ENCODE measurements at places on chromosomes 16 and 17.

DNA sequence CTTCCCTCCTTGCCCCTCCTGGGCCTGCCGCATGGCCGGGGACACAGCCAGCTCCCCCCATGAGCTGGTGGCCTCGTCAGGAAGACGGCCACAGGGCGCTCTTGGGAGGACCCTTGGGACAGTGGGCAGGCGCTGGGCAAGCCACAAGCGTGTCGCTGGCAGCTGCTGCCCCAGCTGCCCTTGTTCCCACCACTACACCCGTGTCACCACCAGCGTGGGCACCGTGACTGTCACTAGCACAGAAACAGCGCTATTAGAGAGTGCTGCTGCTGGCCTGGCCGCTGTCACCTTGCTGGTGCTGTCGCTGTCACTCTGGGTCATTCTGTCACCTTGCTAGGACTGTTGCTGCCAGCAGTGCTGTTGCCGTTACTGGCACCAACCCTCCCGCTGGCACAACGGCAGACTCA lies 47.2 kb downstream of the ZFPM1 start:
- DNase-seq = no peak

DNA sequence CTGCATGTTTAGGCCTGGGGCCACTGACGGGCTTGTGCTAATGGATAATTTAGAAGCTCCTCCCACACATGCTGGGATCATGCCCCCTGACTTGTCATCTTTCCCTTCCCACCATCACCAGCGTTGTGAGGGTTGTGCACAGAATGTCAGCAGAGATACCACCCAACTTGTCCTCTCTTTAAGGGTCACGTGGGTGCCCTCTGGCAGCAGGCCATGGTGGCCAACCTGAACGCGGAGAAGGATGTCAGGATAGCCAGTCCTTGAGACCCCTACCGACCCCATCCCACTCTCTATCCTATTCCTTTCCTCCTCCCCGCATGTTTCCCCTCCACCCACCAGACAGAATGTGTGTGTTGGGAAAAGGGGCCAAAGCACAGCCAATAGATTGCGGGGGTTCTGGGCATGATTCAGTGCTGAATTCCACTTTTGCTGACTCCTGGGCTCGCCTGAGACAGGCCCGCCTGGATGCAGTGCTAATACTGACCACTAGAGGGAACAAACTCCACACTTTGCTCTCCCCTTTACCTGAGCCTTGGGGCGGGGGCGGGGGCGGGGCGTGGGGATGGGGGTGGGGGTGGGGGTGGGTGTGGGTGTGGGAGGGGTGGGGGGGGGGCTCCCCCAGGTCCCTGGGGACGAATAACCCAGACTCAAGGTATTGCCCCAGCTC lies at the start of gene GH2:
TSS of gene GH2 (minus strand) at position 10 of the 667 bp plus-strand sequence. CDS start 143 bp downstream, outside the sequence.
- peak; percentile 56 for DNase-seq

- no peak for DNase-seq
Observed at GRCh38 chr16:62764572-62764971, 728.3 kb upstream of the CDH8 start.

DNA sequence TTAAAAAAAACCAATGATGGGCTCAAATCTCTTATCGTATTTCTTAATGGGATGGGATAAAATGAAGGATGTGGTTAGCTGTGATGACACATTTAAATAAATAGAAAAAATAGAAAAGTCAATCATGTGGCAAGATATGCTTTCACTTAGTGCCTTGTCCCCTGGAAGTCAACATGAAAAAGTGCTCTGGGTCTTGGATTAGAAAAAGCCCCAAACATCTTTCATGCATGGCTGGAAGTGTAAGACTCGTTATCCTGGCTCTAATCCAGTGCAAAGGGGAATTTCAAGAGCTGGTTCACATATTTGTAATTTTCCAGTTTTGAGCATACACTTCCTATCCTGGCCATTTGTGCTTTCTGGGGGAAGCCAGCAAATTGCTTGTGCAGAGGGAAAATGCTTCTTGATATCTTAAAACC lies 160.9 kb downstream of the MAP2K6 start:
- no peak for DNase-seq

DNA sequence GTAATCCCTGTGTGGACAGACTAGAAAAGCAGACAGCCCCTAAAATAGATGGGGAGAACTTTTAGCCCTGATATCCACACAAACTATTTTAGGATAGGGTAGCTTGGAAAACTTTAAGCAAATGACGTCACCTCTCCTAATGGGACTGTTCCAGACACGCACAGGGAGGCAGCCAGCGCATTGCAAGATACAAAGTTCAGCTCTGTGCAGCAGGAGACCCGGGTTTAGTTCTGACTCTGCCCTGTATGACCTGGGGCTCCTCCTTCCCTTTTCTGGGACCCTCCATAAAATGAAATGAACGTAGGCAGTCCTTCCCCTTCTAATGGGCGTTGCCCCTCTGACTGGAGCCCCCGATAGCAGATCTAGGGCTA lies 6.3 kb downstream of the ZNF689 start:
- no peak for DNase-seq

GRCh38 chr16:74219706-74220105 lies 76.9 kb upstream of the PSMD7 start:
- no peak for DNase-seq

GRCh38 chr16:66035096-66035495 lies 331.4 kb upstream of the CDH5 start:
- DNase-seq = no peak

DNA sequence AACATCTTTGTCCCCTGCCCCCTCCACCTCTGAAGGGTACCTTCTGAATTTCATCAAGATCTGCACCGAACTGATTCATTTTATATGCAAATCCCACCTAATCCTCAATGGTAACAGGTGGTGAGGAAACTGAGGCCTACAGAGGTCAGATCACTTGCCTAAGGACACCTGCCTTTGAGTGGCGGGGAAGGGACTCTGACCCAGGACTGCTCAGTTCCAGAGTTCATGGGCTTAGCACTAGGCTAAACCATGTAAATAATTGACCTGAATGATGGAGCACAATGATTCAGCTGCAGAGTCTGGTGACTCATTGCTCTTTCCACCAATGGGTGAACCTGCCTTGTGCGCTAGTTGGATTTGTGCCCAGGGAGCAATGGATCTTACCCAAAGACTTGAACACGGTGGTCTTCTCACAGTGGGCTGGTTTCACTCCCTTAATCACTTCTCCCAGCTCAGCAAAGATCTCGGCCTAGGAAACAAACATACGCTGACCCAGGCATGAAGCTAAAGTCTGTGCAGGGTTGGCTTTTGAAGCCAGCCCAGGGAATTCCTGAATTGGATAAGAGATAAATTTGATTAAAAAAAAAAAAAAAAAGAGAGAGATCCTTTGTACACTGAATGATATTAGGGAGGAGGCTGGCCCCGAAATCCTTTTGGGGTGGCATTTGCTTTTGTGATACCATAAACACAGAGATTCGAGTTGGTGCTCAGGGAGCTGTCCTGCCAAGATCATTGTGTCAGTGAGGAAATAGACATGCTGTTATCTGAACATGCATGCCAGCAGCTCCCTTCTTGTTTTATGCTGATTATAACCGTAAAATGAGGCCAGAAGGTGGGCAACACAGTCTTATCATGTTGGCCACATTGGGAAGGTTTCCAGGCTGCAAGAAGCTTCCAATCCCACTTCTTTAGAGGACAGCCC lies 17.0 kb downstream of the CRYM start:
- DNase-seq = no peak

- DNase-seq = no peak
Observed at GRCh38 chr16:2779151-2779920, 2.3 kb upstream of the ELOB start.

DNA sequence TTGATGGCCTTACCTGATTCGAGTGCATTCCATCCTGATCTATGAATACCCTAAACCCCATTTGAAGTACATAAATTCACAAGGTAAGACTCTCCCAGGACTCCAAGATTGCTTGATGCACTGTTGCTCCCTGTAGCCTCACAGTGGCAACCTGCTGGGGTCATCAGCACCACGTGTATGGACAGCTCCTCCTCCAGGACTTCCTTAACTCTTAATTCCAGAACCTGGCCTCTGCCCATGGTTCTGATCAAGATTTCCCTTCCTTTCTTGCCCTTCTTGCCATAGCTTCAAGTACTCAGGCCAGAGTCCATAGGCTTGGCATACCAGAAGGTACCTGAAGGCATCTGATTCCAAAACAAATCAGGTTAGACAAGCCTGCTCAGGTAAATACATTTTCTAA lies 34.0 kb upstream of the NLK start:
- no peak for DNase-seq

- no peak for DNase-seq
Observed at GRCh38 chr16:27398894-27399853, 2.8 kb upstream of the IL21R start.

- no peak for DNase-seq
Observed at GRCh38 chr16:1906055-1906845, 12.0 kb downstream of the HS3ST6 start.

- no peak for DNase-seq
Observed at GRCh38 chr16:71711789-71712188, 12.7 kb downstream of the PHLPP2 start.

GRCh38 chr17:76365256-76365903 lies 11.7 kb upstream of the PRPSAP1 start:
- no peak for DNase-seq

DNA sequence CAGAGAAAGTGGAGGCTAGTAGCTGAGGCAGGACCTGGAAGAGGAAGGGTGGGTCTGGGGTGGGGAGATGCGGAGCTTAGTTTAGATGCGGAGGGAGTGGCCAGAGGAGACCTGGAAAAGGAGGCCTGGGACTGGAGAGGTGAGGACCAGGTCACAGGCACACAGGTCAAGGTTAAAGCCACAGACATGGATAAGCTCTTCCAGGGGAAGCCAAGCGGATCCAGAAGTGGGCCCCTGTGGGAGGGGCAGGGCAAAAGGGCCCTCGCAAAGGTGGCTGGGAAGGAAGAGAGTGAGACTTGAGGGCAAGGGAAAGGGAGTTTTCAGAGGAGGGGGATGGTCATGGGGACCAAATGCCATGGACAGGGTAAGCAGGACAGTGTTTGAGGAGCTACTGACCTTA lies 13.9 kb upstream of the MLLT6 start:
- DNase-seq = no peak

GRCh38 chr17:17837380-17837821 lies 615 bp upstream of the SREBF1 start:
- DNase-seq = no peak

- no peak for DNase-seq
Observed at GRCh38 chr17:37744961-37745800, at the start of gene HNF1B. TSS of gene HNF1B (minus strand) at chr17:37745059. CDS start at chr17:37744884, 175 bp downstream.

GRCh38 chr17:36515837-36516236 lies 18.8 kb downstream of the MYO19 start:
- no peak for DNase-seq

GRCh38 chr17:34782271-34782670 lies 179.0 kb downstream of the CCT6B start:
- DNase-seq = no peak

GRCh38 chr16:85378145-85379040 lies 234.7 kb upstream of the GSE1 start:
- DNase-seq = no peak

GRCh38 chr17:49775546-49776260 lies 11.8 kb upstream of the FAM117A start:
- no peak for DNase-seq

DNA sequence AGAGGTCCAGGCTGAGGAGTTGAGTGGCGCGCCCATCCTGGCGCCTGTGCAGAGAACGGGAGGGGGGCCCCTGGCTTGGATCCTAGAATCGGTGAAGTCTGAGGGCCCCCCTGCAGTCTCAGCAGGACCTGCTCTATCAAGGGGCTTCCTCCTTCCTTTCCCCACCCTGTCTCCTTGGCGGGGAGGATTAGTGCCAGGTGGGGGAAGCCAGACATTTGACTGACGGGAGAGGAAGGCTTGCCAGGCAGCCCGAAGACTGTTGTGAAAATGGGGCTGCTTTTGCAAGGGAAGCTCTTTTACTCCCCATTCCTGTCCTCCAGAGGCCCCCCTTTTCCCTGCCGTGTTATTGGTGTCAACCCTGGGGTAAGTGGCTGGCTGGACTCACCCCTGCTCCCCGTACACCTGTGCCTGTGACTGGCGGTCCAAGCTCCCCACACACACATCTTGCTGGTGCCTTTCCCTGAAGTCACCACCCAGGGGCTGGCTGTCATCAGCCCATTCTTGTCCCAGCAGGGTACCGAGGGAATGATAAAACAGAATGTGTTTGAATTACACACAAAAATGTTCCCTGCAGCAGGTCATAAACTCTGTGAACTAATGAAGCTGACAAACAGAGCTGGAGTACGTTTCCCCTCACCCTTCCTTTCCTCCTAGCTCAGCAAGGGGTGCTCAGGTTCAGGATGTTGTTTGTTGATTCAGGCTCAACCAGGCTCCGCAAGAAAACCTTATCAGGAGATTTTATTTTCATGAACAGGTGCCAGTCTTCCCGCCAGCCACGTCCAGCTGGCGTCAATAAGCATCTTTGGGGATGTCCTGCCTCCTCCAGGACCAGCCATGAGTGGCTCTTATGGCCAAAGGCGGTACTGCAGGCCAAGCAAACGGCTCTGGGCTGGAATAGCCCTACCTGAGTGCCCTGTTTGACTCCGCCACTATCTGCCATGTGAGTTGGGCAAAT lies 4.4 kb upstream of the ARMC7 start:
- no peak for DNase-seq

DNA sequence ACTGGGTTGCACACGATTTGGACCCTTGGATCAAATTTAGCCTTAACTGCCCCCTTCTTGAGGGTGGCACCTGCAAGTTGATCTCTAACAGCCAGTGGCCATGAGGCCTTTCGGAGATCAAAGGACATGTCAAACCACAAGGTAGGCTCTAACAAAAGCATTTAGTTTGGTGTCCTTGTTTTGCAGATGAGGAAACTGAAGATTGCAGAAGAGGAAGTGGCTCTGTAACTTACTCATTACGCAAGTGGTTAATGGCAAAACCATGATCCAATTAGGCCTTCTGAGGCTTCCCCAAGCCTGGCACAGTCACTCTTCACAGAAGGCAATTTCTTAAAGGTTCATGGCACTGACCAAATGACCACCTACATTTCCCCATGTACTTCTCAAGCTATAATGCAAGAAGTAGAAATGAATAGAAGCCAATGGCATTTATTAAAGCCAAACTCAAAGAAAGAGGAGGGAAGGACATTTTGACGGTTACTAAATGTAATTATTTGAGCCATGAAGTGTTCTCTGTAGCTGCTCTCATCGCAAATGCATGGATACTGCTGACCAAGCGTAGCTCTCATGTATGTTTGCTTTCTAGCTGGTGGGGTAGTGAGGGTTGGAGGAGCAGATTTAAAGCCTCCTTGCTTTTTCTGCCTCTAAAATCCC lies 32.8 kb upstream of the ABCC12 start:
- DNase-seq = no peak

- DNase-seq = no peak
Observed at GRCh38 chr16:81424771-81425170, 19.8 kb upstream of the CMIP start.

DNA sequence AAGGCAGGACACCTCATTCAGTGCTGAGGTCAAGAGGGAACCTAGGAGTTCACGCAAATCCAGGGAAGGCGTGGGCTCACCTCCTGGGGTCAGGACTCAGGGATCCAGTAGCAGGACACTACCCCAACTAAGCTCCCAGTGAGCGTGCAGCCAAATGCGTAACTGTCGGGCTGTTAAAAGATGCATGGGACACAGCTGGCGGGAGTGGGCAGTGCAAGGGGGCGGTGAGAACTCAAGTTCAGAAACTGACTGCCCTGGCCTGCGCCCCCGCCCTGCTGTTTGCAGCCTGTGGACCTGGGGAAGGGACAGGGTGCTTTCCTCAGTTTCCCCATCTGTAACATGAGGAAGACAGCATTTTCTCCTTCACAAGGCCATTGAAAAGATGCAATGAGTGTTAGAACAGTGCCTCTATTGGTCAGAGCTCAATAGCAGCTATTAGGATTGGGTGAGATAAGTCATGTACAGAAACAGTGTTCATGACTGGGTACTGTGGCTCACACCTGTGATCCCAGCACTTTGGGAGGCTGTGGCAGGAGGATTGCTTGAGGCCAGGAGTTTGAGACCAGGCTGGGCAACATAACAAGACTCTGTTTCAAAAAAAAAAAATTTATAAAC lies 20.2 kb downstream of the CDIPT start:
- no peak for DNase-seq

GRCh38 chr16:83336603-83337002 lies 471.2 kb upstream of the HSBP1 start:
- no peak for DNase-seq
